ENCODE measurements at places on chromosomes 2 and 18.

- DNase-seq, result no peak
These were observed 2.2 kb downstream of the LRATD1 start for GRCh38 chr2:14634489-14635390.

- DNase-seq, result peak; percentile 73
These were observed 5.2 kb upstream of the PPP4R1 start for GRCh38 chr18:9619545-9619944.

- DNase-seq, result no peak
These were observed 148.8 kb upstream of the DLGAP1 start for GRCh38 chr18:4603955-4604354.

- peak; percentile 68 for DNase-seq
These were observed 39.4 kb upstream of the NCKAP5 start for GRCh38 chr2:133607679-133608078.

GRCh38 chr2:121860033-121860757 lies 104.7 kb downstream of the TSN start:
- DNase-seq, result peak; percentile 96

GRCh38 chr18:60980422-60981005 lies 352.7 kb upstream of the CDH20 start:
- no peak for DNase-seq

DNA sequence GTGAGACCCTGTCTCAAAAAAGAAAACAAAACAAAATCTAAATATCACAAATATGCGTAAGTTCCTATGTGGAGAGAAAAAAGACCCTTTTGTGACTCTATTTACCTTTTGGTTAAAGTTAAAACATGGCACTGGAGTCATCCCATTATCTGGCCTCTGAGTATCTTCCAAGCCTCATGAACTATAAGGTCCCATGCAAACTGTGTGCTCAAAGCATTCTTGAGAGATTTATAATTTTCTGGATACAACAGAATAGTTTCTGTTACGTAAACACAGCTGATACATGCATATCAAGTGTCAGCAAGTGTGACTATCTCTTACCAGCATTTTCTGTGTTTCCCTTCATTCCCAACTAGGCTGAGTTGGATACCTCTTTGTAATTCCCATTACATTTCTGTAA lies 8.8 kb upstream of the NOSTRIN start:
- no peak for DNase-seq

DNA sequence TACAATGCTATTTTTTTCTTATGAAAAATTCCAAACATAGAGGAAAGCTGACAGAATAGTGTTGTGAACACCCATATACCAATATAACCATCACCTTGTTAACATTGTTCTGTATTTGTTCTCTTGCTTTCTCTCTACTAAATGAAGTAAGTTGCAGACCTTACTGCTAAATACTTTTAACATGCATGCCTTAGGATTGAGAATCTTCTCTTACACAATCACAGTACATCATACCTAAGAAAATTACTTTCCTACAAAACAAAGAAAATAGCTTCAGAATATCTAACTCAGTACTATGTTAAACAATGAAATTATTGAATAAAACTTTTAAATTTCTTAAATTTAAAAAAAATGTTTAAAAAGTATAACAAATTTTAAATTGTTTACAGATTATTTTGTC lies 136.5 kb downstream of the UBR3 start:
- DNase-seq, result no peak

DNA sequence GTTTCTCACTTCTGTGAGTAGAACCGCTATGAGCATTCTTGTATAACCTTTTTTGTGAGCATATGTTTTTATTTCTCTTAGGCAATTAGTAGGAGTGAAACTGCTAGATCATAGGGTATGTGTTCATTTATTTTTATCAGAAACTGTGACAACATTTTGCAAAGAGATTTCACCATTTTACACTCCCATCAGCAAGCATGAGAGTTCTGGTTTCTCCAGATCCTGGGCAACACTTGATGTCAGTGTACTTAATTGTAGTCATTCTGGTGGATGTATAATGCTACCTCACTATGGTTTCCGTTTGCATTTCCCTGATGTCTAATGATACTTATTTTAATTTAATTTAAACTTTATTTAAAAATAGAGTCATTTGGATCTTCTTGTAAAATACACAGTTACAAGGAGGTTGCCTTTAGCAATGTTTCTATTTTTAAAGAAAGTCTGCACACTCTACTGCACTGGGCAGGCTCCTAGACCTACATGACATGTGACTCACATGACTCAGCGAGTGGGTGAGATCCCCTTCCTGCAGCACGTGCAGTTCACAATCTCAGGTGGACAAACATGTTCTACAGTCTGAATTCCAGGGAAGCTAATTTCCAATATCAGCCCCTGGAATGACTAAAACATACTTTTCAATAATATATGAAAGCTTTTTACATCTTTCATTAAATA lies 127.0 kb upstream of the BCL2L11 start:
- DNase-seq, result no peak

- DNase-seq, result peak; percentile 40
These were observed 2.7 kb upstream of the TGIF1 start for GRCh38 chr18:3447068-3447894.

DNA sequence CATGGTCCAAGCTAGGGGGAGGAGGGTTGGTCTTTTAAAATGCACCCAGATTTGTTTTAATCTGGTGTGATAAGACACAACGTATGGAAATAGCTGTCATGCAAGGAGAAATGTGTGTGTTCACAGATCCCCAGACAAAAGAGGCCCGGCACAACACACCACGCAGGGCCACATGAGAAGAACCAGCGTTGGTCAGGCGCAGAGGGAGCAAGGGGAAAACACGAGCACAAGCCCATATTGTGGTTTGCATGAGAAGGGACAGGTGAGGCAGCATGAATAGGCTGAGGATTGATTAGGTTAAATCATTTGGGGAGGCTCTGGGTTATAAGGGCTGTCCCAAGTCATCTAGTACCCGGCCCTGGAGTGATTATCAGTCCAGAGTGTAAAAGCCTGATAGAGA lies 272.5 kb upstream of the NCKAP5 start:
- DNase-seq, result no peak

GRCh38 chr2:223121283-223121682 lies 69.3 kb downstream of the KCNE4 start:
- DNase-seq, result no peak

GRCh38 chr2:70808983-70809958 lies 11.1 kb downstream of the CLEC4F start:
- no peak for DNase-seq

- no peak for DNase-seq
These were observed 26.4 kb downstream of the KLHL23 start for GRCh38 chr2:169759987-169760386.

DNA sequence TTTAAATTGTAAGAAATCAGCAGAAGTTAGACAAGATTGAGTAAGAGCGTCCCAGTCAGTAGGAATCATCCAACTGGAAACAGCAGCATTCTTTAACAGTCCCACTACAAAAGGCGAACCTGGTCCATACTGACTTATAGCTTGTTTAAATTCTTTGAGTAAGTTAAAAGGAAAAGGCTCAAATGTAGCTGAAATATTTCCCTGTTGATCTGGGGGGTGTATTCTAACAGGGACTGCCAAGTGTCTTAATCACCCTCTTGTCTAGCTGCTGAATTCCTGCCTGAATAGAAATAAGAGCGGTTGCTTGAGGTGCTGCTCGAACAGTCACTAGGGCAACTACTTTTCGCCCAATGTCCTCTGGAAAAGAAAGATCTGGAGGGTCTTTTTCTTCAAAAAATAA lies 56.4 kb upstream of the FMNL2 start:
- DNase-seq, result no peak

GRCh38 chr2:48049371-48049770 lies 143.1 kb upstream of the FBXO11 start:
- DNase-seq, result no peak

DNA sequence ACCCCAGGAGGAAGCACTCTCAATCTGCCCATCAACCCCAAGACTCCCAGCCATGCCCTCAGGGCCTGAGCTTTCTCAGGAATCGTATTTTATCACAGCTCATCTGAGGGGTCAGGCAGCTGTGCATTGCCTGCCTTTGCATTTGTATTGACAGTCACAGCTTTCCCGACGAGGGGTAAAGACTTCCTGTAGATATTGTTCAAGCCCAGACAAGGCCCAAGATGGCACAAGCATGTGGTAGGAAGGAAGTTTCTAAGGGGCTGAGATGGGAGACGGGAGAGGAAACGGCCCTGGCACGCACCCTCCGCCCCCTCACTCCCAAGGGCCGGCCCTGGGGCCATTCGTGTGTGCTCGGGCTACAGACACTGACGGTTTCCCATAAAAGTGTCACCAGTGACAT lies 34.2 kb upstream of the PRLH start:
- no peak for DNase-seq
